ENCODE measurements at places on chromosomes 11 and 22.

DNA sequence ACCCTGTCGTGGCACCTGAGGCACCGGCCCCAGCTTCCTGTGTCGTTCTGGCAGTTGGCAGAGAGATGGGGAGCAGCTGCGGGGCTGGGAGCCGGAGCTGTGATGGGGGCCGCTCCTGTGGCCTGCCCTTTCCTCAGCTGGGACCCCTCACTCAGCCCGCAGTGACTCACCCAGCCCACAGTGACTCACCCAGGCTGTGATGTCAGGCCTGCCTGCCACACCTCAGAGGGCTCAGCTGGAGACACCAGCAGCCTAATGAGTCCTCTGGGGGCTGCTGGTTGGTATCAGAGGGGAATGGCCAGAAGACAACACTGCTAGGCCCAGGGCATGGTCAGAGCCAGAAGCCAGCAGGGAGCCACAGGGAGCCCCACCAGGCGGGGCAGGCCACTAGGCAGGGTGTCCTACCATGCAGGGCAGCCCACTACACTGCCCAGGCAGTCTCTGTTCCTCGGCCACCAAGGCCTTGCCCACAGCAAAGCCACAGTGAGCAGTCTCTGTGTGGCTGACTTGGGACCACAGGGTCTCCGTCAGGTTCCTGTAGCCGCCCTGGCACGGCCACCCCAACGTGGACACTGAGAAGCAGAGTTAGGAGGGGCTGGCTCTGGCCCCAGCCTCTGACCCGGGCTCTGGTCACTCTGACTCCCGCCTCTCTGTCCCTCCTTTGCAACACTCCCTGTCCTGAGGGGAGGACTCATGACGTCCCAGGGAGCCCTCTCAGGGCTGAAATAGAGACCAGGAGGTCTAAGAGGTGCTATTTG is 4.2 kb upstream of the FXYD2 start:
- DNase-seq: no peak

GRCh38 chr22:23714596-23715578 is 24.1 kb downstream of the RGL4 start:
- no peak for DNase-seq

- no peak for DNase-seq
These were observed 24.3 kb downstream of the GLYATL1 start for GRCh38 chr11:58963551-58964104.

DNA sequence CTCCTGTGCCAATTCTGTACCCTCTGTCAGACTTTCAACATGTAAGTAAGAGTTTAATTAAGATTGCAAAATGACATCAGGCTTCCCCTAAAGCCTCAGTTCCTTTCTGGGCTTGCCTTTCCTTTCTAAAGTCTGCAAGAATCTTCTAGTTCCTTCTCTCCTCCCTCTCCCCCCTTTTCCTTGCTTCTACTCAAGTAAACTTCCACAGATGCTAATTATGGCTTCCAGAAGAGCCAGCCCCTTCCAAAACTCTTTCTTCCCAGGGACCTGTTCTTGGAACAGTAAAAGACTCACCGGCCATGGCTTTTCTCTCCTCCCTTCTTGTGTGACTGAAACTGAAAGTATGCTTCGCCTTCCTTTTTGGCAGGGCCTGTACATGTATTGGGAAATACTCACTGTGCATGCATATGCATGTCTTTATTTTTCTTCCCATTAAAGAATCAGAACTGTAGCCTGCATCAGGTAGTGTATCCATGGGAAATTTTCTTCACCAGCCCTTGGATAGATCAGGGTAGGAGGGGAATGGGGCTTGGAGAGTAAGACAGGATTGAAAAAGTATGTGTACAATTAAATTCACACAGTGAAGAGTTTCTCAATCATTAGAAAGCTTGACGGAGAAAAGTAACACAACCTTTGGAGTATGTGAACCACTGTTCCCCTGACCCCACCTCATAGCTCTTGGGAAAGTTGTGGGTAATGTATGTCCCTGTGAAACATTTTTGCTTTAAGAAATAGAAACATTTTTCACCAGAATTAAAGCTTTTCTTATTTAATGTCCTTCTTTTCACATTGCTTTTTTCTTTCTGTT is at the start of gene CASP1:
CASP1 (minus strand) TSS at position 332 of the 808 bp plus-strand sequence; CDS start at position 301, 31 bp downstream.
- DNase-seq: no peak

GRCh38 chr11:115214644-115215234 is 289.5 kb downstream of the CADM1 start:
- no peak for DNase-seq

Data from renal cortex interstitium (tissue), 15 donors.